ENCODE measurements at places on chromosomes 3 and 15.

- no peak for ATAC-seq
Measured at GRCh38 chr3:15081960-15082664, 16.8 kb downstream of the RBSN start.

GRCh38 chr15:73704869-73705645 lies 20.9 kb downstream of the CD276 start:
- ATAC-seq: peak; percentile 69

- ATAC-seq: no peak
Measured at GRCh38 chr3:52218937-52219650, 6.4 kb downstream of the TLR9 start.

DNA sequence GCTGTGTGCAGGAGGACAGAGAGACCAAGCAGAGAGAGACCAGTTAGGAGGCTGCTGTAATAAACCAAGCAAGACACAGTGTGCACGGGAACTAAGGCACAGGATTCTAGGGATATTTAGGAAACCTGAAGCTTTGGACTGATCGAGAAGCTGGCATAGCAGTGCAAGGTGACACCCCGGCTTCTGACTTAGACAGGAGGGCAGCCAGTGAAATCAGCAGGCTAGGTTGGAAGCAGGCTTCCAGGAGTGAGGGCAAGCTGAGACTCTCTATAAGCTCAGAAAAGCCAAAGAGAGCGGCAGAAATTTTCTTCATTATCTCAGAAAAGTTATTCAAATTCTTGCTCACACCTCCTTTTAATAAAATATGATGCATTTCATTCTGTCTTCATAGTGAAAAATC lies 104.6 kb downstream of the LIPC start:
- no peak for ATAC-seq

DNA sequence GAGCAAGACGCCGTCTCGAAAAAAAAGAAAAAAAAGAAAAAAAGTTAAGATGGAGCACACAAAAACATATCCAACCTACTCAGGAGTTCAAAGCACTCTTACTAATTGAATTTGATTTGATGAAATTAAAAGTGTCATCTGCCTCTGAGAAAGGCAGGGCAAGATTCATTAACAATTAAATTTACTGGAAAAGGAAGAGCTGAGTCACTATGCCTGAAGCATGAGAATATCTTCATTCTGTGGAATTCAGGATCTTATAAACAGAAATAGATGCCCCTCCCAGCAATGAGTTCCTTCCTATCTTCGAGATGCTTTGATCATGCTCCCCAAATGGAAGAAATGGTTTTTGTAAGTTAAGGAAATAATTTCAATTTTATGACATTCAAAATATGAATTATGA lies 61.0 kb upstream of the ST3GAL6 start:
- ATAC-seq: no peak

GRCh38 chr15:96804754-96805153 lies 474.3 kb downstream of the NR2F2 start:
- ATAC-seq: no peak

DNA sequence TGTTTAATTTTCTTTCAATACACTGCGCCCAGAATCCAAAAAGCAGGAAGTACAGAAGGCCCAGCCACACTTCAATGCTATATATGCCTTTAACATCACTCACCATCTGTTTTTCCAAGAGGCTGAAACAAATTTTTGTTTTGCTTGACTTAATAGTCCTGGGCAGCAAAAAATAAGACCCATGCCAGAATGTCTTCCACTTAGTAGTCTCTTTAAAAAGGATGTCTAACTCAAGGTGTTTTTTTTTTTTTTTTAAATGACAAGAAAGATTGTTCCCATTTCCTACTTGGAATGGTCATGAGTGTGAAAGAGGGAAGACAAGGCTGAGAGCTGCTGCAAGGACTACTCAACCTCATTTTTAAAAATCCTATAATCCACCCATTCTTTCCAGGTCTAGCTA lies 590.3 kb upstream of the SGO1 start:
- ATAC-seq: no peak

DNA sequence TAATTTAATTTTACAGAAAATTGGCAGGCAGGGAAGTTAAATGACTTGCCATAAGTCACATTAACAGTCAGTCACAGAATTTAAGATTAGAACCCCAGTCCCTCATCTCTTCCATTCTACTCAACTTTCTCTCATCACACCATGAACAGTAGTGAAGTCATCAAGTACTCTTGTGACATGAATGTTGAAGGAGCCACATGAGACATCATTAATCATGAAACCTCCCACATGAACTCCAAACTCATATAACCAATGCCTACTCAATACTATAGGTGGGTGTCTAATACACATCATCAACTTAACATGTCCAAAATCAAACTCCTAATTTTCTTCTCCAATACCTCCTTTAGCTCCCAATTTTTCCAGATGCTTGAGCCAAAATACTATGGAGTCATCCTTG lies 19.5 kb downstream of the PHC3 start:
- ATAC-seq: peak; percentile 93

GRCh38 chr15:77196381-77196780 lies 125.5 kb upstream of the TSPAN3 start:
- no peak for ATAC-seq

DNA sequence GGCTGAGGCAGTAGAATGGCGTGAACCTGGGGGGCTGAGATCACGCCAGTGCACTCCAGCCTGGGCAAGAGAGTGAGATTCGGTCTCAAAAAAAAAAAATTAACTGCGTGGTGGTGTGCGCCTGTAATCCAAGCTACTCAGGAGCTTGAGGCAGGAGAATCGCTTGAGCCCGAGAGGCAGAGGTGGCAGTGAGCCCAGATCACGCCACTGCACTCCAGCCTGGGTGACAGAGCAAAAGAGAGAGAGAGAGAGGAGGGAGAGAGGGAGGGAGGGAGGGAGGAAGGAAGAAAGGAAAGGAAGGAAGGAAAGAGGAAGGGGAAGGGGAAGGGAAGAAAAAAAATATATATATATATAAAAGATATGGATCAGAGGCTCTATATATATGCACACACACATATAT lies 6.0 kb downstream of the TM4SF19 start:
- no peak for ATAC-seq

- no peak for ATAC-seq
Measured at GRCh38 chr3:14237457-14237856, 58.8 kb downstream of the LSM3 start.

GRCh38 chr15:28986108-28986507 lies 100.3 kb downstream of the APBA2 start:
- no peak for ATAC-seq

DNA sequence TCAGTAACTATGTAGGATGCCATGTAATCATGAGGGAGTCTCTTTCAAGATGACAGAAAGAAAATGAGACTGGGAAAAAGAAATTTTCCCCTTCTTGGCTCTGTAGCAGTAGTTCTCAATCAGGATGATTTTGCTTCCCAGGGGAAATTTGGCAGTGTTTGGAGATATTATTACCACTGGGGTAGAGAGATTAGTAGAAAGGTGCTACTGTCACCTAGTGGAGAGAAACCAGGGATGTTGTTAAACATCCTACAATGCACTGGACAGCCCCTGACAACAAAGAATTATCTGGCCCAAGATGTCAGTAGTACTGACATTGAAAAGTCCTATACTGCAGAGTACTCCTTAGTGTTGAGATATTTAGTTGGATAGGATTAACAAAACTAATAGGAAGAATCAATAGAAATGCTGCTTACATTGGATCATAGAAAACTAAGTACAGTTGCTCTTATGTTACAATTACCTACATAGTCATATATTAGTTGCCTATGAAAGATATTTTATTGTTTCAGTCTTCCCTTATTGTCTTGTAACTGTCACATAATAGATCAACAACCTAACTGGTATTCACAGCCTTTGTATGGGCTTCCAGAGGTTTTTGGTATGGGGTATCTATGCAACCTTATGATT lies 433.3 kb downstream of the RAP2B start:
- no peak for ATAC-seq

DNA sequence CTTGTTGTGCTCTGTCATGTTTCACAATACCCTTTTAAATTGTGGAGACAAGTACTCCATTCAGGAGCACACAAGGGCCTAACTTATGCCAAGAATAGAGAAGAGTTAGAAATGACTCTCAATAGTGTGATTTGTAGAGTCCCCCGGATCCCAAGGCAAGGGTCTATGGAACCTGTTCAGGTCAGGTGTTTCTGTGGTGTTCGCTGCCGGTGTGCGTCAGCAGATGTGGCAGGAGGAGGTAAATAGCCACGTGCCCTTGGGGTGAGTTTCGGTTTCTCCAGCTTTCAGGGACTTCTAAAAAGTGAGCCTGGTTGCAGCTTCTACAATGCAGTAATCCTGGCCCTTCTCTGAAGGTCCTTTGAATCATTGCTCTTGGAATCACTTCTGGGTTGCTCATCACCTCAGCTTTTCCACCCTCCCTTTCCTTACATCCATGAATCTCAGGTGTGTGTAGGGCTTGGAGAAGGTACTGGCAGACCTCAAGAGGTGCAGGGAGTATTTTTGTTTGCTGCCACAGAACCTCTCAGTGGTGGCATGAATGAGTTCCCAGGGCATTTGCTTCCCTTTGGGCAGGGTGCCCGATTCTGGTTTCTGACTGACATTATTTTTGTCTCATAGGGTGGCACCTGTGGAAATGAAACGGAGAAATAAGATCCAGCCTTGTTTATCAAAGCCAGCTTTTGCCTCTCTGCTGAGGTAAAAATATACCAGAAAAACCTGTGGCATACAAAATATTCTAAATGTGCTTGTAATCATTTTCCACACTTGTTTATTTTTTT lies 7.3 kb downstream of the ST3GAL6 start:
- no peak for ATAC-seq

GRCh38 chr3:189202583-189202982 lies 30.8 kb downstream of the TPRG1 start:
- ATAC-seq: no peak

DNA sequence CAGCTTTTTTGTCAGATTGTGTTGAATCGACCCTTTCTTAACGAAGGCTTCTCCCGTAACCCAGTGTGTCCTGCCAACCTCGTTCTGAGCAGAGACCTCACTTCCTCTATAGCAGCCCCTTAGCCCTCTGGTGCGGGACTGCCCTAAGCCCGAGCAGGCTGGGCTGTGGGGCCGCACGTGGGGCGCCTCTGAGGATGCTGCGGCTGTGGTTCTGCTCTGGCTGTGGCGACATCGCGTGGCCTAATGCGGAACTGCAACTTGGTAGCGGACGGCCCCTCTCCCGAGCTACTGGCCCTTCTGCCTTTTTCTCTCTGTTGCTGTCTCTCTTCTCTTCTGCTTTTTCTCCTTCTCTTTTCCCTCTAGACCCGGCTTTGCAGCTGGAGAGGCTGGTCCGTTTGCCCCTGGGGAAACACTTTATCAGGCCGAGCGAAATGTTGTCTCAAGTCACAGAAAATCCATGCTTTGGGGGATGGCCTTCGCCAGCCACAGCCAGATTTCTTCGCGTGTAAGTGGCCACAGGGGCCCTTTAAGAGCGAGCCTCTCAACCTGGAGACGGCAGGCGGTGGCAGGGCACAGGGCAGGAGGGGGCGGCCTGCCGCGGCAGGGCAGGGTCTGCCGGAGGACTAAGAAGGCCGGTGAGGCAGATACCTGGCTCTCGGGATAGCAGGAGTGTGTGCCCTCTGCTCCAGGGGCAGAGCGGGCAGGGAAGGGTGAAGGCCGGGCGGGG lies 19.4 kb upstream of the KIF23 start:
- peak; percentile 93 for ATAC-seq

GRCh38 chr3:23199649-23200048 lies 3.5 kb upstream of the UBE2E2 start:
- no peak for ATAC-seq

GRCh38 chr3:151404316-151404715 lies 19.8 kb upstream of the P2RY12 start:
- no peak for ATAC-seq

DNA sequence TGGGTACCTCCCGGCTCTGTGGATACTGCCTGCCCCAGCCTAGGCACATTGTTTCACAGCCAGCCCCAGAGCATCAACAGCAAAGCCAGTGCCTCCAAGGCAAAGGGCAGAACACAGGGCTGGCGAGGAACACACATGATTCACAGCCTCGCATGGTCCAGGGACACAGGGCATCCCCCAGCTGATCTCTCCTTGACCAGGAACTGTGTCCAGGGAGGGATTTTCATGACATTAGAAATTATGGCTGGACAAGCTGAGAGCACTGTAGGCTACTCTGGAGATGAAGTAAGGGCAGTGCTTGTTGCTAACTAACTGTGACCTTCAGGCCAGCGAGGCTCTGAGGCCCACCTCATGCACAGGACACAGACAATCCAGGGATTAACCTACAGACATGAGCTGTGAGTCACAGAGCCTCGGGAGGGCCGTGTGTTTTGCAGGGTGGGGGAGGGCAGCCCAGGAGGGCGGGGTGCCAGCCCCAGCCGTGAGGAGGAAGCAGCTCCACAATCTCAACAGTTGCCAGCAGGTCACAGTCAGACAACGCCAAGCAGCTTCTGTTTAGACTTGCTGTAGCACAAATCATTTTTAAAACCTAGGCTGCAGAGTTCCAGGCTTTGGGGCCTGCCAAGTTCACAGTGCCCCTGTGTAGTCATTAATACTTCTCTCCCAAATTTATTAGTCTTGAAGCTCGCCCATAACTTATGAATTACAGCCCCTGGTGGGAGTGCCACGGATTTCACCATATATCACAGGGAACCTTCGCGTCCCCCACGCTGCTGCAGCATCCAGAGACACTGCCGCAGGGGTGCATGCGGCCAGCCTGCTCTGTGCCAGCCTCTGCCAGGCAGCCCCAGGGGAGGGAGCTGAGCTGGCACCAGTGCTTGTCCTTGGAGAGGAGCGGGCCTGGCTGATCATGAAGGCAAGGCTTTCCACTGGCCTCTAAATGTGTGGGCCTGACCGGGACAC lies 114.7 kb downstream of the ETFA start:
- ATAC-seq: peak; percentile 22

GRCh38 chr3:196790636-196791035 lies 51.0 kb downstream of the PAK2 start:
- no peak for ATAC-seq

DNA sequence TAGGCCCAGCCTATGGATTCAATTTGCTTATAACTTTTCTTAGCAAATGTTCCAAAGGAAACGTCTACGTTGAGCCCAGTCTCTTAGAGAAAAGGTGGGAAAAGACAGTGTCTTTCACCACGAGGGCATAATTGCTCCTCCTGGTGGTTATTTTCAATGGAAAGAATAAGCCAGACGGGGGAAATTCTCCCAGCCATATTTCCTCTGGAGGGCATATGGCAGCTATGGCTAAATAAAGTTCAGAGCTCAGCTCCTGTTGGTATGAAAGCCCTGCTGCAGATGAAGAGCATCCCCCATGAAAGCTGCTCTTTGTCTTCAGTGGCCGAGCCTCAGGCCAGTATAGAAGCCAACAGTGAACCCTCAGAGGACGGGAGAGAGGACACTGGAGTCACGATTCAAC lies 297.9 kb downstream of the RYR3 start:
- no peak for ATAC-seq
